Astrocyte (in vitro differentiated cells and primary cell): ENCODE measurements at places on chromosomes 5 and 9.
A peak's percentile ranks its signal among the peaks of the same experiment; 100 is the strongest.

DNA sequence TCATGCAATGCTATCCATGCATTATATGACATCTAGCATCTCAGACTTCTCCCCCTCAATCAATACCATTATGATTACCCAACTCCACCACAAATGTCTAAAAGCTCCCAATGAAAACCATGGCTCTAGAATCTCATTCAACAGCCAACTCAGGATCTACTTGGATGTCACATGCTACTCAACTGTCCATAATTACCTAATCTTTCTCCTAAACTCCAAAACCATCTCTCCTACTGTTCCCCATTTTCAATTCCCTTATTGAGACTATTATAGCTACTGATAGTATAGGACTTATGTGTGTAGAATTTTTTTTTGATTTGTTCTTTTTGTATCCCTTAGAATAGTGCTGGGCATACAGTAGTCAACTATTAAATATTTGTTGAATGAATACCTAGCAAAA lies 8.2 kb upstream of the STRBP start:
- H3K27ac ChIP-seq = no peak overlapping the region
- no peaks in the 10 kb centered on the region for H3K36me3 ChIP-seq
- no peak overlapping the region for H3K4me3 ChIP-seq
- no peaks in the 10 kb centered on the region for H3K4me1 ChIP-seq

DNA sequence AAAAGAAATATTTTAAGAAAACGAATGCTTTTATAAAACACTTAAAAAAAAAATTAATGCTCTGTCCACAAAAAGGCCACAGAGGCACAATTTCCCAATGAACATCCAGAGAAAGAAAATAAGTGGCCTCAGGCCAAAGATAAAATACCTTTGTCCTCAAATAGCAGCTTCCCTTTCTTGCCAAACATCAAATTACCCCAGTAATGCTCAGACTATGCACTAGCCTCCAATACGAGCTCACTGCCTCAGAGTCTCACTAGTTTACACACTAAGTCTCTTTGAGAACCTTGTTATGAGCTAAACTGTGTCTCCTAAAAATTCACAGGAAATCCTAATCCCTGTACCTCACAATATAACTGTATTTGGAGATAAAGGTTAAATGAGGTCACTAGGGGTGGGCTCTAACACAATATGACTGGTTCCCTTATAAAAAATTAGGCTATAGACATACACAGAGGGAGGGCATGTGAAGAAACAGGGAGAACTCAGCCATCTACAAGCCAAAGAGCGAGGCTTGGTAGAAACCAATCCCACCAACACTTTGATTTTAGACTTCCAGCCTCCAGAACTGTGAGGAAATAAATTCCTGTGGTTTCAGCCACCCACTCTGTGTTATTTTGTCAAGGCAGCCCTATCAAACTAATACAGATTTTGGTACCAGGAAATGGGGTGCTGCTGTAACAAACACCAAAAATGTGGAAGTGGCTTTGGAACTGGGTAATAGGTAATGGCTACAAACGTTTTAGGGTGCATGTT lies 4.4 kb downstream of the MPDZ start:
- H3K27me3 ChIP-seq = no peaks in the 10 kb centered on the region
- H3K4me3 ChIP-seq = no peak overlapping the region
- peaks cover 14% of the 10 kb centered on the region for H3K4me1 ChIP-seq
- DNase-seq = peak; percentile 80
- H3K36me3 ChIP-seq = no peaks in the 10 kb centered on the region

GRCh38 chr9:72680593-72681282 lies 159.3 kb downstream of the TMC1 start:
- no peaks in the 10 kb centered on the region for H3K27me3 ChIP-seq
- peaks cover 5% of the 10 kb centered on the region for H3K4me1 ChIP-seq
- H3K36me3 ChIP-seq = no peaks in the 10 kb centered on the region
- no peak overlapping the region for H3K4me3 ChIP-seq
- DNase-seq = no peak

- H3K27ac ChIP-seq = peak overlapping the region; percentile 57
- peaks cover 38% of the 10 kb centered on the region for H3K36me3 ChIP-seq
- H3K4me1 ChIP-seq = peaks cover 5% of the 10 kb centered on the region
- H3K27me3 ChIP-seq = no peaks in the 10 kb centered on the region
These were observed 37.1 kb upstream of the RAPGEF6 start for GRCh38 chr5:131671994-131672655.
